ENCODE measurements at places on chromosomes 6 and 20.

DNA sequence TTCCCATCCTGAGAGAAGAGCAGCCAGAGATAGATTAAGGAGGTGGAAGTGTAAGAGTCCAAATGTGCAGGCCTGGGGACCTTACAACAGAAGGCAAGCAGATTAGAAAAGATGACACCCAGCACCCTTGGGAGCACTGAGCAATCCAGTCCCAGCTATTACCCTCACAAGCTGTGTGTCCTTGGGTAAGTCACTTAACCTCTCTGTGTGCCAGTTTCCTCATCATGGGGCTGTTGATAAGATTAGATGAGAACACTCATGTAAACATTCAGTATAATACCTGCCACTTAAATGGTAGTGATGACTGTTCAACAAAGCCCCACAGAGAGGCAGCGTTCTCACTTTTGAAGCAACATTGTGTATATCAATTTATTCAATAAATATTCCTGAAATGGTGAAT is 114.8 kb upstream of the CST7 start:
- no peak for DNase-seq

DNA sequence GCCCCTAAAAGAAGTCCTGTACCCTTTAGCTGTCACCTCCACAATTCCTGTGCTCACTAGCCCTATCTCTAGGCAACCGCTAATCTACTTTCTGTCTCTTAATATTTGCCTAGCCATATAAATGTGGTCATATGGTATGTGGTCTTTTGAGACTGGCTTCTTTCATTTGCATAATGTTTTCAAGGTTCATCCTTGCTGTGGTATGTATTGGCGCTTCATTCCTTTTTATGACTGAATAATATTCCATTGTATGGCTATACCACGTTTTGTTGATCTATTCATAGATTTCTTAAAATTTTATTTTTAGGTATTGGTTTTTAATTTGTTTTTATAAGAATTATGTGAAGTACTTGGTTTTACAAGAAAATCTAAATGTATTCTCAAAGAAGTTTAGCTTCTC is 70.0 kb downstream of the MAP3K4 start:
- DNase-seq, result no peak

- DNase-seq, result no peak
Observed at GRCh38 chr6:48476257-48476656, 365.3 kb upstream of the PTCHD4 start.

DNA sequence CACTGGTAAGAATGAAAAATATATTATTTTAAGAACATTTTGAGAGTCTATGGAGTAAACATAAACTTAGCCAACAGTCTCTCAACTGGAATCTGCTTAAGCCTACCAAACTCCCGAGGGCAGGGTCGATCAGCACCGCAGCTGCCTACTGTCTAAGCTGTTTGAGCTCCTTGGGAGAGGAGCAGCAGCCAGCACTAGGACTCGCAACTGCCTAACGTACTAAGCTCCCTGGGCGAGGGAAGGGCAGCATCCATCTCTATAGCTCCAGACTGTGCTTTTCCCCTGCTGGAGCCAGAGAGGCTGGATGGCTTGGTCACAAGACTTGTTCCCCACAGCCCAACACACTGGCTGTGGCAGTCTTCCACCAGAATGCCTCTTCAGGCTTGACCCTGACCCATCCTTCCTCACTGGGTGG is 96.4 kb downstream of the MOXD1 start:
- no peak for DNase-seq

DNA sequence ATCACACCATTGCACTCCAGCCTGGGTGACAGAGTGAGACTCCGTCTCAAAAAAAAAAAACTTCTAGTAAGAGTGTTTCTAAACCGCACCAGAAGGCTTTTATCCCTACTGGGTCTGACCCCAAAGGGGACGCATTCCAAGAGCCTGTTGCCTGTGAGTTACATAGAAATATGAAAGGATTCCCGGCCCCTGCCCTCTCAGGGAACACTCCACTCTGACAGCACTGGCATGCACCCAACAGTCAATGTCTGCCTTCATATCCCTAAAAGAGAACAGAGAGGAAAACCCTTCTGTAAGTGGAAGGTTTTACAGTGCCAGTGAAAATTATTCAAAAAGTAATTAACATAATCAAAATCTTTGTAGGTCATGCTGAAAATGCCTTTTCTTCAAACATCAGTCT is 117.1 kb upstream of the PTPRT start:
- no peak for DNase-seq

DNA sequence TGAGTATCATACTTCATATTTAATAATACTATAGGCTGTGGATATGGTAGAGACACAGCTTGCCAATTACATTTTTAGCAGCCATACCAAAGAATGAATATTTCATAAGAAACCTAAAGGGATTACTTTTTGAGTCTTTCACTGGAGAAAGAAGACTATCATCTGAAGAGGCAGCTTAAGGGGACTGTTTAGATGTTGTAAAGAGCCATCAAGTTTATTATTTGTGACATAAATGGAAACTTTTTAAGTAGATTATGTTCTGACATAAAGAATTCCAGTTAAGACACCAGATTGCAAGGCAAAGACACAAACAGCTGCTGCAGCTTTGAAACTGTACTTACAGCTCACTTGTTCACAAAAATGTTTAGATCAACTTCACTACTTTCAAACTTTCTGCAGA is 429.4 kb downstream of the TFAP2A start:
- DNase-seq, result no peak

DNA sequence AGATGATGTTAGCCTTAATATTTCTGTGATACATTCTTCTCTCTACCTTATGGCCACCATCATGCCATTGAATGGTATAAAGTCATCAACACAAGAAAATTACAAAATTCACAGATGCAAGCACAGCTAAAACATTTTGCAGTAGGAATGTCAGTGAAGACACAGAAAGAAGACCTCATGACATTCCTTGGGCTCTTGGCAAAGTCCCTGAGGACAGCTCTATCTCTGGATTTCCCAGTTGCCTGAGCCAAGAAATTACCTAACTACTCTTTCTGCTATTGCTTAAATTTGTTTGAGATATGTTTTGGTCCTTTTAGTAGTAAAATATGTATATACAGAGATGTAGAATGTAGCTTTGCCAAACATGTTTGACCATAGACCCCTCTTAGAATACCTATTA is 201.0 kb upstream of the STXBP5 start:
- no peak for DNase-seq

DNA sequence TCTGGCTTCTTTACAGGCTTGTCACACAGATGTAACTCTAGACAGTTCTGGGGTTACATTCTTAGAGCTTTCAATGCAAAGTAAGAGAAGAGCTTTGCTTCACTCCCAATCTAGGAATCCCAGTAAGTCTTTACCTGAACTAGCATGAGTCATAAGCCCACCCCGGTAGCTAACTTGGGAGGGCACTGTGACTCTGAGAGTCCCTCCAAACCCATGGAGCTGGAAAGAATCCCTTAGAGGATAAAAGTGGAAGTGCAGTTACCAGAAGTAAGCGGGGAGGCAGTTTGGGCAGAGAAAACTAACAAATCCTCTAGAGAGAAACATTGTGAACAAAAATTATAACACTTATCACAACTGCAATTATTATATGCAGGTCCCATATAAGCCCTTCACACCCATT is 84.0 kb upstream of the SMLR1 start:
- DNase-seq, result no peak

DNA sequence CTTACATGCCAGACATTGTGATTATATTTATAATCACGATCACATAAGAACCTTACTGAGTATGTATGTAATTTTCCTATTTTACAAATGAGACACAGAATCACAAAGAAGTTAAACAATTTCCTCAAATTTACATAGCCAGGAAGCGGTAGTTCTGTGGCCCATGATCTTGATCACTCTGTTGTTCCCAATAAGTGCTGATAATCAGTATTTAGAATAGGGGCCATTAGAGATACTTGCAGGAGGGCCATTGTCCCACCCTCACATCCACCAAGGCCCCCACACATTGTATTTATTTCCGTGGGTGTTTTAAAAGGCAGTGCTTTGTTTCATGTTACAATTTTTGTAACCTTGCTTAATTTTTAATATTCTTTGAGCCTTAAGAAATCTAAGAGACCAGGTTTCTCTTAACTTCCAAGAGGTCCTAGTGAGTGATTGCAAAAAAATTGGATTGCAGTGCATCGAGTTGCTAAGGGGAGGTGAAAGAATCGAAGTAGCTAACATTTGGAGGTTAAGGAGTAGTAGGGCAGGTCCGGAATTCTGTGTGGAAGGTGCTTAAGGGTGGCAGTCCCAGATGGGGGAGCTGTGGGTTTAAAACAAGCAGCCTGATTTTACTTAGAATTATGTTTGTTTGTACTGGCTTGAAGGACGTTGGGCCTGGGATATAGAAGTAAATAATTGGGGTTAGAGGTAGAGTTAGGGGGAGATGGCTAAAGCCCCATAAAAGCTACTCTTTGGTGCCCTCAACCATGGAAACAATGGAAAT is 339.4 kb downstream of the CDKAL1 start:
- no peak for DNase-seq

GRCh38 chr6:148438632-148439031 is 96.0 kb downstream of the SASH1 start:
- no peak for DNase-seq

DNA sequence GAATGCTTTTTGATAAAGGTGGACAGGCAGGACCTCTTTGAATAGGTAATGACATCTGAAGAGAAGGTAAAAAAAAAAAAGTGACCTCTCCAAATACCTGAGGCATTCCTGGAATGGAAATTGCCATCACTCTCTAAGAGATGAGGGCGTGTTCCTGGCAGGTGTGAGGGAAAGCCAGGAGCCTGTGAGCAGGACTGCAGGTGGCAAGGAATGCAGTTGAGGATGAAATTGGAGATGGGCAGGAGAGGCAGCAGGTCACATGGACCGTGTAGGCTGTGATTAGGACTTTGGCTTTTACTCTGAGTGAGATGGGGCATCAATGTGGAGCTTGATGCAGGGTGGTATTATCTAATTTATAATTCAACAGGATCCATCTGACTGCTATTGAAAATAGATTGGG is 227.4 kb downstream of the LRFN2 start:
- DNase-seq, result no peak

DNA sequence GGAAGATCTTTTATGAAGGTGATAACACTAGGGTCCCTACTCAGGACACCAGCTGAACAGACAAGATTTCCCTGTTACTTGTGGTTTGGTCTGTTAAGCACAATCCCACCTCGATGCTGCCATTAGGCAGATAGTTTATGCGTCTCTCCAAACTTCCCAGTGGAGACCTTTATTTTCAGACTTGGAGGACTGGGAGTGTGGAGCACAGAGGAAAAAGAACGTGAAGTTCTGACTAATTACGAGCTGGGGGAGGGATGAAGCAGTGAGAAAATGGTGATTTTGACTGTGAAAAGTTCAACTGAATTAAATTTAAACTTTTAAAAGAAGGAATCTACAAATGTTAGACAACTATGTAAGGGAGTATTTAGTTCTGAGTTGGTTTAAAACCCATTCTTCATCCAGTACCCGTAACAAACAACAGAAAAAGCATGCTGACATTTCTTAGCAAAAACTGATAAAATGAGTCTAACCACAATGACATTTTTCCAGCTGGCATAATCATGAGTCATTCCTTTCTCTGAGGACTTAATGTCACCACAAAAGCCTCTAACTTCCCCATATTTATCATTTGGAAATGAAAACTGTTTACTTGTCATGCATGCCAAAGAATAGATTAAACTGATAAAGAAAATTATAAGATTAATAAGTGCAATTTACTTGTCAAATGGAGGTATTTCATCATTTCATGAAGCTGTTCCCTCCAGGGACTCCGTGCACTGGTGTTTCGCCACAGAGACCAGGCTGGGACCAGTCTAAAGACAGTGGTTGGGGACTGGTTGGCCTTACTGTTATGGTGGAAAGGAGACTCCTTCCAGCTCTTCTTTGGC is 113.3 kb upstream of the SSTR4 start:
- no peak for DNase-seq

GRCh38 chr6:116201538-116201937 is 52.3 kb downstream of the TSPYL4 start:
- DNase-seq, result no peak

DNA sequence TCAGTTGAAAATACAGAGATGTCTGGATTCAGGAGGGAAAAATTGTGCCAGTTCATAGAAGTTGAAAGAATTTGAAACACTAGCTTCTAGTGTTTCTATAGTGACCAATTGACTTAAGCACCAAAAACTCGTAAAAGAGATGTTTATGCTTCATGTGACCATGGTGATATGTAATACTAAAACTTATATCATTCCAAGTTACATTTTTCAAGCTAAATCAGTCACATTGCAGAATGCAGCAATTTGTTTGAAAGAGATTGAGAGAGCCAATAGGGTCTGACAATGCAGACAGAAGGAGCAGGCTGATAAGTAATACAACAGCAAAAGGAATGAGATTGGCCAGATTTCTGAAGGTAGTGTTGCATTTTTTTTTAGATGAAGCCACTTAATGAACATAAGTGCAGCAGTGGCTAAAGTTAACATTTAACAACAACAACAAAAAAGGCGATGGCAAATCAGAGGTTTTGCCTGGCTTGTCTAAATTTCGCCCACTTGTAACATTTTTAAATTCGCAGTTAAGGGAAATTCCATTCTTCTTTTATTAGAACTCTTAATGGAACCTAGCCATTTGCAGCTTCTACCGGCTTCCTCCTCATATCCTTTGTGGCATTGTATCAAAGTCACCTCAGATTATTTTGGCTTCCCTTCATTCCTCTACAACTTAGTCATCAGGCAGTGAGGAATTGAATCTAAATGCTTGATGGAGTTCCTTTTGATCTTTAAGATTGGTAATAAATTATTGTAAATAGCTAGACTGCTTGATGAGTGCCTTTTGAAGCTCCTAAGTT is 484.0 kb upstream of the SOX4 start:
- no peak for DNase-seq

DNA sequence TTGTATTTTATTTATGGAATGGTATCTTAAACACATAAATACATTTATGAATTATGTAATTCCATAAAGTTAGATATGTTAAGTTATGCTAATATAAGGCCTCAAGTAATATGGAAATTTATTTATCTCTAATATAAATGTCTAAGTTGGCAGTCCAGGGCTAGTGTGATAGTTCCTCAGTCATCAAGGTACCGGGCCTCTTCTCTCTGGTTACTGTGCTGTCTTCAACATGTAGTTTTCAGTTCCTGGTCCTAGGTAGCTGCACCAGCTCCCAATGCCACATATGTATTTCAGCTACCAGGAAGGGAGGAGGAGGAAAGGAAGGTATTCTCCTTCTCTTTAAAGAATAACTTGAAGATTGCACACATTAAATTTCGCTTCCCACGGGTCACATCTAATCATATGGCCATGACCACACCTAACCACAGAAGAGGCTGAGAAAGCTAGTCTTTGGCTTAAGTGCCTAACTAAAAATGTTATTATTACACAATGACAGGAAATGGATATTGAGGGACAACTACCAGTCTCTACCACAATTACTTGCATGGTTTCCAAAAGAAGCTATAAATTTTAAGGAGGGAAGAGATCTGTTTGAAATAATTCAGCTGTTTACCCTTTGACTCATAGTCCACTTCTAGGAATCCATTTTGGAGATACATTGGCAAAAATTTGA is 68.6 kb downstream of the BCKDHB start:
- DNase-seq, result no peak

DNA sequence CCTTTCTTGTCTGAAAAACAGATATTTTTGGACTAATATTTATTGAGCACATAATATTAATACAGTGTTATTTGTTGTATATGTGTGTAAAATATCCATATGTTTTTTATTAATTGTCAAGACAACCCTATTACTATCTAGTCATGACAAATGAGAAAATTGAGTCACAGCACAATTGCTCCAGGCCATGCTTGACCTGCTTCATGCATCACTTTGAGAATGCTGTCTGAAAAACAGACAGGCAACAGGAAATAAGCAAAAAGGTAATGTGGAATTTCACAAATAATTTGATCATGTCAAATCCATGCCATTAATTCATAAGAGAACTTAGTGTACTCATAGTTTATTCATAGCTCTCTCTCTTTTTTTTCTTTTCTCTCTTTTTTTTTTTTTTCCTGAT is 246.5 kb downstream of the RIMS1 start:
- DNase-seq, result no peak
